MG63 (cell line): ENCODE measurements at places on chromosomes 3 and 15.

- no peak for DNase-seq
Measured at GRCh38 chr15:90497376-90497775, 32.3 kb upstream of the CRTC3 start.

DNA sequence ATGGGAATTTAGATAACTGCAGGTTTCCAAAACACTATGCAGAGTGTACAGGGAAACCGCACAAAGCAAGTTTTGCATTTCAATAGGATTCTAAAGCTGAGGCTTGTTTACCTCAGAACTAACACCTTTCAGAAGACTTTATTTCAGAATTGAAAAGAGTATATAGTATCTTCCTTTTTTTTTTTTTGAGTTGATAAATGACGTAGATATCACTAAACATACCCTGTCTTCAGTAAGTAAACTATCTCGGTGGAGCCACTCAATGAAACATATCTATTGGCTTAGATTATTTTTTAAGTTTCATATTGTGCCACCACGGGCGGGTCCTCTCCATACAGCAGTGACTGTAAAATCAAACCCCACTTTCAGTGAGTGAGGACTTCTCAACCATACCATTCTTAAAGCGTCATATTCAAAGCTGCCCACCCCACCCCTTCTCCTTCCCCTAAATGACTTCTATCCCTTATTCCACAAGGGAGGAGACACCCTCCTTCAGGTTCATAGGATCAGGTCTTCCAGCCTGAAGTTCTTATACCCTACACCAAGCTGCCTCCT, 2.0 kb upstream of the TBL1XR1 start:
- DNase-seq, result no peak

DNA sequence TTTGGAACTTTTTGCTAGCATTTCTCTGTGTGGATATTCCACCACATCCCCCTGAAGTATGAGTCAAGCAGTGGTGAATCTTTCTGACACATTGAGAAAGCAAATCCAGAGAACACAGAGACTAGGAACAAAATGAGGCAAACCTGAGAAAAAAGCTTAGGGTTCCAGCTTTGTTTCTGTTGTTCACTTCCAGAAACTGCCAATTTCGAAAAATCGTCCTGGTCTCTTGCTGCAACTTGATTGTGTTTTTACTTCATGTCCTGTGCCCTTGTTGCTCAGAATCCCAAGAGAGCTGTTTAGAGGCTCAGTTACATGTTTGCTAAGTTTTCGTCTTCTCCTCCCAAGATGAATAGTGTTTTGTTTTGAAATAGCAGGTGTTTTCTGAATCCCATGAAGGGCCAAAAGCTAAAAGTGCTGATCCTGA, 13.7 kb downstream of the MAP2K1 start:
- DNase-seq, result no peak

GRCh38 chr15:48940508-48940907, 23.2 kb downstream of the SHC4 start:
- DNase-seq, result no peak

DNA sequence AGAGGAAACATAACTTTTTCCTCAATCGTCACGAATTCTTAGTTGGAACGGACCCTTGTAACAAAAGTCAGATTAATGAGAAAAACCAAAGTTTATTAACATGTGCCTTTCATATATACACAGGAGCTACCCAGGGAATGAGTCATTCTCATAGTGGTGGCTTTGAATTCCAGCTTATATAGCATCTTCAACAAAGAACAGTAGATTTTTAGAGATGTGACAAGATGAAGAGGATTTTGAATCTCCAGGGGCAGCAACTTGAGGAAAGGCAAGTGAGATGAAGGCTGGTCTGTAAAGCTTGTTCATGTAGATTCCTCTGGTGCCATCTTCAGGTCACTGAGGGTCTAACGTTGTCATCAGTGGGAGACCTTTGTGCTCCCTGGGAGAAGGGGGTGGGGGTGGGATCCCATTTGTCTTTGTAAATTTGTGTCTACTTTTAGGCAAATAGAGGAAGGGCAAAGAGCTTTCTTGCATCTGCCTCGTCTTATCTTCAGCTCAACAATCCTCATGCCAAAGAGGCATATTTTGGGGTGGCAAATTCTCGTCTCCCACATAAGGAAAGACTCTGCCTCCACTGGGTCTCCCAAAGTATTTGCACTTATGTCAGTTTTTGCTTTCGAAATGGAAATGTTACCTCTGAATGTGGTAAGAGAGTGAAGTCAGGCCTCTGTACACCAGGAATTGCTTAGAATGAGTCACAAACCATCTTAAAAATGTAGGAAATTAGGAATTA, 29.5 kb downstream of the CLEC3B start:
- no peak for DNase-seq

- DNase-seq, result peak; percentile 11
Measured at GRCh38 chr3:185176750-185177359, 24.0 kb upstream of the C3orf70 start.

GRCh38 chr3:47874913-47875312, 72.0 kb downstream of the DHX30 start:
- no peak for DNase-seq

GRCh38 chr3:34301313-34301712, 502.9 kb downstream of the PDCD6IP start:
- no peak for DNase-seq

DNA sequence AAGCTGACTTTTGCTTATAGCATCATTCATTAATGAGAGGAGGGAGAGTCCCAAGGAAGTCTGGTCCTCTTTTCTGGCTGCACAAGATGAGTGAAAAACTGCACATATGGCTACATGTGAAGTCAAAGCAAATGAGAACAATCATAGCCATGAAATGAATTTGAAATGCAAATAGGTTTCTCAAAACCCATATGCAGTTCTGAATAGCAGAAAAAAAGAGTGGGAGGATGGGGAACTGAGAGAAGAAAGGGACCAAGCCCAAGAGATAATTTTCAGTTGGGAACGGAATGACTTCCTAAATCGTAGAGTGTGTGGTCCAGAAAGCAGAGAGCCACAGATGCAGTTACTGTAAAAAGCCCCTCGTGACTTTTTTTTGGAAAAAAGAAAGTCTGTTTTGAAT, 66.3 kb downstream of the GTPBP8 start:
- no peak for DNase-seq

DNA sequence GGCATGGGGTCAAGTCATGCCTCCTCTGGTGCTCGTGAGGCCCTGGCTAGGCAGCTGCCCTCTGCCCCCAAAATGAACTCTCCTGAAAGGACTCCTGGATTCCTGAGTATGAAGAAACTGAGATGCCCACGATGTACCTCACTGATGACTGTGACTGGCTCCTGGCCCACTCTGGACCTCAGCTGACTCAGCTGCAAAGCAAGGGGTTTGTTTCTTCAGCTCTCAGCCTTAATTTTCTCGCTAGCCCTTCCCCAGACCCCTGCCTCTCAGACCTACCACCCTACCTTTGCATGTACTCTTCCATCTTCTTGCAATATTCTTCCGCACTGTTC, 5.2 kb upstream of the GNAI2 start:
- DNase-seq, result peak; percentile 16

DNA sequence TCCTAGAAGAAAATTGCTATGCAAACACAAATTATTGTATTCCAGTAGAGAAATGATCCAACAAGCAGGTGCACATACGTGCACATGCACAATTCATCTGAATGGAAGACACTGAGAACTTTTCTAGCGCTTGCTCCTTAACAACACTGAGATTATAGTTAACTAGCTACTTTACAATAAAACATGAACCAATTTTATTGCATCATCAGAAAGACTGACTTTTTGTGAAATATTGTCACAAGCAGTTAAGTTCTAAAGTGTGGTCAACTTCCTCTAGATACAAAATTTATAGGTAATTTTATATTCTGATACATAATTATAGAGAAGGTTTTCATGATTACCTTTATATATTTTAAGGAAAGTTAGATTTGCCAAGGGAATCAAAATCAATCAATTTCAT, 135.4 kb downstream of the ABI3BP start:
- DNase-seq, result no peak

DNA sequence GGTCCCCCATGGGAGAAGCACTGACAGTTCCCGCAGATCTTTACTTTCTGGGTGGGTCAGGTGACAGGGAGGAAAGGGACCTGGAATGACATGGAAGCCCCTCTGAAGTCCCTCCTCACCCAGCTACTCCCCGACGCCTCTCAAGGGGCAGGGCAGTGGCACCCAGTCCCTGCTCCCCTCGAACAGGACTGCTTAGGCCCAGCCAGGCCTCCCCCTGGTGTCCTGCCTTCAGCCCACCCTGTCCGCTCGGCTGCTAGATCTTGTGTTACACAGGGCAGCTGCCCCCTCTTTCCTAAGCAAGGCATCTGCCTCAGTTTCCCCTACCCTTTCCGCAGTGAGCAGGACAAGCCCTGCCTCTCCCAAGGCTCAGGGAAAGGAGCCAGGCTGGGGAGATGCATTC, 226.5 kb downstream of the XXYLT1 start:
- no peak for DNase-seq

GRCh38 chr3:27344192-27344591, 25.0 kb downstream of the NEK10 start:
- no peak for DNase-seq

DNA sequence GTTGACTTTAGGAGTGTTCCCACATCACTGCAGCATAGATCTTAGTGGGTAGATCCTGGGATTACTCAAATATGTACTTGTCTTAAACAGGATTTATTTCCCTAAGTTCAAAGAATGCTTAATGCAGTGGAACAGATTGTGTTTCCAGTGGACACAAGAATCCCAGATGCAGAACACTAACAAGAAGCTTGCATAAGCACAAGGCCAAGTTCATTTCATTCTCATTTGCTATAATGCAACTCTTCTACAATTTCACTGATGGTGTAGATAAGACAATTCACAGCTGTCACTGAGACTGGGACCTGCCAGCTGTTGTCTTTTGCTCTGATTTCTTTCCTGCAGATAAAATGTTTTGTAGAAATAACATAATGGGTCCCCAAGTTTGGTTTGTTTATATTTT, 225.6 kb downstream of the NFKBIZ start:
- no peak for DNase-seq

GRCh38 chr3:54065586-54065985, 56.8 kb upstream of the CACNA2D3 start:
- DNase-seq, result no peak

- no peak for DNase-seq
Measured at GRCh38 chr15:80264031-80264430, 12.0 kb upstream of the CTXND1 start.

- peak; percentile 7 for DNase-seq
Measured at GRCh38 chr15:84023636-84024035, 211.9 kb upstream of the GOLGA6L4 start.

- DNase-seq, result no peak
Measured at GRCh38 chr3:138629526-138629925, 21.0 kb downstream of the FAIM start.

DNA sequence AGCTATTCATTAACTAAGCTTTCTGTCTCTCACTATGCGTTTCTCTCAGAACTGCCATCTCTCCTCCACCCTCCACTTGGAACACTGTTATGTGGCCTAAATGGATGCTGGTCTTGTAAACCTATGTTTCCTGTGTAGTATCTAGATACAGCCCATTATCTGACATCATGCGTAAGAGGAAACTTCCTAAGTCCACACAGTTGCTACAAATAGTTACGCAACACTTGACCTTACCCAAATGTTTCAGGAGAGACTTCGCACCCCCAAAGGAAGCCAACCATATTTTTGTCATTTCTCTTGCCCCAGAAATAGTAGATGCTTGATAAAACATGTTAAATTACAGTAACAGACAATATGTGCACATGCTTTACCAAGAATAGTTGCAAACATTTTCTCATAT, 87.2 kb upstream of the TPRG1 start:
- DNase-seq, result no peak

- DNase-seq, result no peak
Measured at GRCh38 chr3:158539414-158540014, 31.5 kb upstream of the MLF1 start.

GRCh38 chr15:81666839-81667238, 292.8 kb upstream of the TMC3 start:
- no peak for DNase-seq
